ENCODE measurements at places on chromosomes 5 and 9.

- no peak for DNase-seq
Measured at GRCh38 chr9:114287001-114287762, 35.7 kb upstream of the ORM1 start.

DNA sequence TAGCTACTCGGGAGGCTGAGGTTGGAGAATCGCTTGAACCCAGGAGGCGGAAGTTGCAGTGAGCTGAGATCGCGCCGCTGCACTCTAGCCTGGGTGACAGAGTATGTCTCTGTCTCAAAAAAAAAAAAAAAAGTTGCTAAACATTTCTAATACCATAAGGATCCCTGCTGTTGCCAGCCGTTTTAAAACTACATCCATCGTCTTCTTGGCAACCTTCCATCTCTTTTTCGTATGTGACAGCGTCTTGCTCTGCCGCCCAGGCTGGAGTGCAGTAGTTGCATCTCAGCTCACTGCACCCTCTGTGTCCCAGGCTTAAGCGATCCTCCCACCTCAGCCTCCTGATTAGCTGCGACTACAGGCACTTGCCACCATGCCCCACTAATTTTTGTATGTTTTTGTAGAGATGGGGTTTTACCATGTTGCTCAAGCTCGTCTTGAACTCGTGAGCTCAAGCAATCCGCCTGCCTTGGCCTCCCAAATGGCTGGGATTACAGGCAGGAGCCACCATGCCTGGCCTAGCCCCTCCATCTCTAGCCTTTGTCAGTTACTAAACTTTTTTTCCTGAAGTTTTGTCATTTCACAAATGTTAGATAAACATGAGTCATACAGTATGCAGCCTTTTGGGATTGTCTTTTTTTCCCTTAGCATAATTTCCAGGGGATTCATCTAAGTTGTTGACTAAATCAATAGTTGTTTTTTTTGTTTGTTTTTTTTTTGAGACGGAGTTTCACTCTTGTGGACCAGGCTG lies 13.5 kb downstream of the NSD1 start:
- DNase-seq: no peak

- no peak for DNase-seq
Measured at GRCh38 chr9:26746357-26747072, 146.1 kb downstream of the CAAP1 start.

DNA sequence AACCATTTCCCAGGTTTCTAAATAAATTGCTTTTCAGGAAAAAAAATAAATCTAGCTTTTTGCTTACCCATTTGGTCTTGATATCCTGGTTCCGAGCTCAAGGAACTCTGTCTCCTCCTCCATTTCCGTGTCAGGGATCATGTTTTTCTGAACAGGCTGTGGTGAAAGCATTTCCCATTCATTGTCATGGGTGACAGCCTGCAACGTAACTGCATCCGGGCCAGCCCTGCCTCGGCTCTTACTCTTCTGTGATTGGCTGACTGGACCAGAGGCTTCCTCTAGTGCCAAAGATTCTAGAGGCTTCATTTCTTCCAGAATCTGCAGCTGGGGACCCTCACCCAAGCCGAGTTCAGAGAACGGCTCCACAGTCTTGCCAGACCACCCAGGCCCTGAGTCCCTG lies 61.0 kb upstream of the PCA3 start:
- no peak for DNase-seq

DNA sequence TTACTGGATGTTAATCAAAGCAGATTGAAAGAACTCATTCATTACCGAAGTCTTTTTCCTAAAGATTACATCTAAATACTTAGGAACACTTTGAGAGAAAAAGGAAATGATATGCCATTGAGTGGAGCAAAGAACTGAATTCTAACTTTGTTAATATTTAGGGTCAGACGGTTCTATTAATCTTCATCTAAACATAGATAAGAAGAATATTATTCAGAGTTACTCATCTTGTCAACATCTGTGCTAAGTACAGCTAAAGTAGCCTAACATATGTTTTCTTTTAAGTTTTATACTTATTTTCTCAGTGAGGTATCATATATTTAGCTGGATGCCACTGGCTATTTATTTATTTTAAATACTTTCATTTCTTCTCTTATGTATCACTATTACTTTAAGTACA lies 1763.7 kb downstream of the EFNA5 start:
- no peak for DNase-seq

DNA sequence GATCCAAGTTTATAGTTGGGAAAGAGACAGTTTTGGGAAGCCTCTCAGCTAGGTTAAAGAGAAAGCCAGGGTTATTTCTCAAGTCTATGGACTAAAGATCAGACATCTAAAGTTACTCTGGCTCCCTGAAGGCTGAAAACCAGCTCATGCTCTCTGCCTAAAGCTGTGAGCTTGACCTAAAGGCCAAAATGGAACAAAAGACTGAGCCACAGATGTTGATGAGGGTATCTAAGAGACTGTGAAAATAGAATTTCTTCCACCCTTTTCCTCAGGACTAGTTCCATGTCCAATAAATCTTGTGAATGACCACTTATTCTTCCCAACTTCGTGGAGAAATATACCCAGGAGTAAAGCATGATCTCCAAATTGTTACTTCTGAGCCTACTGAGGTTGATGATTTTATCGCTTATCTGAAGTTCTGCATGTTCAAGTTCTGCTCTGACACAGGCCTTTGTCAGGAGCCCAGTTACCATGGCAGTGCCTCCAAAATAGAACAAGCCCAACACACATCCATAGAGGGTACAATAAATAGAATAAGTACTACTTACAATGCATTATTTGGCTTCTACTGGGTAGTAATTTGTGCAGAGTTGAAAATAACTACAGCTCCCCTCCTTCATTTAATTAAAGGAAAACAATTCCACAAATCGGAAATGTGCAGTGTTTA lies 373.6 kb downstream of the NTRK2 start:
- no peak for DNase-seq

GRCh38 chr9:90092508-90092907 lies 487.7 kb downstream of the GADD45G start:
- no peak for DNase-seq

DNA sequence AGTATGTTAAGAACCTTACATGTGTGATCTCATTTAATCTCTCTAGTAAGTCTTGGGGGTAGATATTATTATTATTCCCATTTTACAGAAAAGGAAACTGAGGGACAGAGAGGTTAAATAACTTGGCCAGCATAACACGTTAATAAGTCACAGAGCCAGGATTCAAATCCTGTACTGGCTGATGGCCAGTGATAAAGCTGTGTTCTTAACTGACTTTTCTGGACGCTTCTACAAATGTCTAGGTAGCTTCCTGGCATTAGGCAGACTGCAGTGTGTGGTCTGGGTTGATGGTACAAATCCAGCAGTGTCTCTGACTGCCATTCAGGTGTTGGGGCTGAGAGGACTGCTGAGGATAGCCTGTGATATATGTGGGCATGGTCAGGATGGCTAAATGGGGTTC lies 125.8 kb upstream of the CXCL14 start:
- DNase-seq: no peak

DNA sequence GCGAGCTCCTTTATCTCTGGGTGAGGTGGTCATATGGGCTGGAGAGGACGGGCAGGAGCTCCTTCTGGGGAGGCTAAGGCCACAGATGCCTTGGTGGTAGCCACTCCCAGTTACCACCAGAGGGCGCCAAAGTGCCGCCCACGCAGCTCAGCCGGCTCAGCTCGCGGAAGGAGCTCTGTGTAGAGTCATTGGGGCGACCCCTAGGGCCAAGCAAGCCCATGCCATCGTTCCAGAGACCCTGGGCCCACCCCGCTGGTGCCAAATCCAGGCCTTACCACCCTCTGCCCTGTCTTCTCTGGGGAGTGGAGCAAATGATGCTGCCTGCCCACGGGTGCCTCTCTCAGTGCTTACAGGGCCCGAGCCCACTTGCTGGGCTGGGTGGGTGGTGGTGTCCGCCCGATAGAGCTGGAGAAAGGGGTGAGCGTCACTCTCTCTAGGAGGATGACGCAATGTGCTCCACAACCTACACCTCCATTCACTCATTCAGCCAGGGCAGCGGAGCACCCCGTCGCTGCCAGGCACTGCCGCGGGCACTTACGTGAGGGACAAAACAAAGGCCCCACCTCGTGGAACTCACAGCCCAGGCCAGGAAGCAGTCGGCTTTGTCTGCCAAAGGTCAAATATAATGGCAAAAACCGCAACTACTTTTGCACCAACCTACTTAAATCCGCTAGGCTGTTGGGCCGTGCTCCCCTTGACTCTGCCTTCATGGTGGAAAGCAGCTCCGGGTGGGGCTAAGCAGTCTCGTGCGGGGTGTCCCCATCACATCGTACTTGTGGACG lies 13.8 kb downstream of the TSPAN17 start:
- peak; percentile 89 for DNase-seq

DNA sequence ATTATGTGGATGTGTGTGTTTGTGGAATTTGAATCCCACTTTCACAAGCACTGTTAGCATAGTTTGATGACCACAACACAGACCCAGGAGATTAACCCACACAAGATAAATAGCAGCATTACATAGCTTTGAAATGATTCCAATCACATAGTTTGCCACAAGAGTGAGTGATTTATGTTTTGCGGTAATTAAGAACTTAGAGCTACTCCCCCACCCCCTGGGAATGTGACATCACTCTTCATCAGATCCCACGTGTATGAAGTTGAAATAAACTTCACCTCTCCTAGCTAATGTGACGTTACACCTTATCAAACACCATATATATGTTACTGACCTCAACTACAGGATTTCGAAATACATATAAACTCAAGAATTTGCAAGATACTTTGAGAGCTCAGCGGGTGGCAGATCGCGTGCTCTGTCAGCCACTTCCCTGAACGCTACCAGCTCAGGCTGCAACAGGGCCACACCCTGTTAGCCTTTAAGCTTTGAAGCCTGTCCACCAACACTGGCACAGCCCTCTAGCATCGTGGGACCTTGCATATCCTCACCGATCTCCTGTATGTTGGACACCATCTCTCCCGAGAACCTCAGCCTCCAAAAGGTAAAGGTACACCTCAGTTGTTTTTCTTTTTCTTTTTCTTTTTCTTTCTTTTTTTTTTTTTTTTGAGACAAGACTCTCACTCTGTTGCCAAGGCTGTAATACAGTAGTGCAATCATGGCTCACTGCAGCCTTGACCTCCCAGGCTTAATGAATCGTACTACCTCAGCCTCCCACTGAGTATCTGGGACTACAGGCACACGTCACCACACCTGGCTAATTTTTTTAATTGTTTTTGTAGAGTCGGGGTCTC lies 1.7 kb upstream of the AGTPBP1 start:
- DNase-seq: peak; percentile 77

DNA sequence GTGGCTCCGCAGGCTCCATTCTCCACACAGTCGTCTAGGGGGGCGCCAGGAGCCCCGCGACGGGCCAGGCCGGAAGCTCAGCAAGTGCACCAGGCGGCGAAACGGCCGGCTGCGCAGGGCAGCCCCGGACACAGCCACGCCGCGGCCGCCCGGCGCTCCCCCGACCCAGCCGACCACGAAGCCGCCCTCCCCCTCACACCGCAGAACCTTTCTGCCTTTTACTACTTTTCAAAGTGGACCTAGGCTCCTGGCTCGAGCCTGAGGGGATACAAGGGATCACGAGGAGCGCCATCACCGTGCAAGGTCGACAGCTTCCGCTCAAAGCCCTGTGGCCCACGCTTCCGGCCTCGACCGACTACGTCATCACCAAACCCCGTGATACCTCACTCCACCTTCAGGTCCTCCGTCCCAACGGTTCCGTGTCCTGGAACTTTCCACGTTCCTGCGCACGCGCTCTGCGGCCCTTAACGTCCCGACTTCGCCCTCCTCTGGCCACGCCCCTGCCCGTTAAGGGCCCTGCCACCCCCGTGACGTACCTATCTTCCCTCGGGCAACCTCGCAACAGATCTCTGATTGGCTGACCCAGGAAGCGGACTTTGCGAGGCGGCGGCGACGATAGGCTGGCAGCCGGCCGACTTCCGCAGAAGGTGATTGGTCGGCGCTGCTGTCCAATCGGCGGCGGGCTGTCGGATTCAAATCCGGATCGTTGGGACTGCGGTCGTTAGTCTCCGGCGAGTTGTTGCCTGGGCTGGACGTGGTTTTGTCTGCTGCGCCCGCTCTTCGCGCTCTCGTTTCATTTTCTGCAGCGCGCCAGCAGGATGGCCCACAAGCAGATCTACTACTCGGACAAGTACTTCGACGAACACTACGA lies at the start of gene CKS2:
Gene CKS2 (plus strand): TSS at position 721 of the 871 bp plus-strand sequence. CDS start 98 bp downstream, at position 819.
- peak; percentile 100 for DNase-seq

- DNase-seq: no peak
Measured at GRCh38 chr9:136014924-136015633, 53.9 kb upstream of the UBAC1 start.

DNA sequence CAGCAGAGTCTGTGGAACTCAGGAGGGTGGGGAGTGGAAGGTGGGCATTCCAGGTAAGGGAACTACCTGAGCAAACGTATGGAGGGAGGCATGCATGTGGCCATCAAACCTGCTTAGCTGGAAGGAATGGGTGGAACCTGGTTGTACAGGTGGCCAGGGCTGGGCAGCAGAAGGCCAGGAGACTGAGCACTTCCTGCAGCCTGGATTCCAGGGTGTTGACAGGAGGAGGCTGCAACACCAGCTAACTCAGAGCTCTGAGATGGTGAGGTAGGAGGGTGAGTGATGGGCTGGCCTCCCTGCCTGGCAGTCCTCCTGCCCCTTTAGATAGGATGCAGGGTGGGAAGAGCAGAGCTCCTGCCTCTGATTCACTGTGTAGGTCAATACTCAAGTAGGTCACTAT lies 92.5 kb upstream of the CPEB4 start:
- DNase-seq: no peak

- no peak for DNase-seq
Measured at GRCh38 chr9:78406933-78407332, 110.0 kb downstream of the PSAT1 start.

- peak; percentile 62 for DNase-seq
Measured at GRCh38 chr5:64632251-64632650, 58.1 kb upstream of the SHISAL2B start.

DNA sequence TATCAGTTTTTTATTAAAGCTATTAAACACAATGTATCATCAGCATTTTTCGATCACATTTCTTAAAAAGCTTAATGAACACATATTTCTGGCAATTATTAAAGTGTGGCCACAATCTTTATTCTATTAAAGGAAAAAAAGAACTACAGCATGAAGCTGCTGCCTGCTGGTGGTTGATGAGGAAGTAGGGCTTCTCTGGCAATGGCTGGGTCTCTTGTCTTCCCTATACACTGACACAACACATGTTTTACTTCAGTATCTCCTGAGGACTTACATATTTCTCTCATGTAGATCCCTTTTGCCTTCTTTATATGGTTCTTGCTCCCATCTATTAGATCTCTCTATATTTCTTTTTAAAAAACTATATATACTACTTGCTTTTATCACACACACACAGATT lies 590.7 kb downstream of the RAB3C start:
- DNase-seq: no peak

GRCh38 chr5:18050776-18051175 lies 416.5 kb downstream of the TAF11L14 start:
- DNase-seq: no peak

- DNase-seq: no peak
Measured at GRCh38 chr5:115785381-115786065, 30.9 kb downstream of the CDO1 start.

DNA sequence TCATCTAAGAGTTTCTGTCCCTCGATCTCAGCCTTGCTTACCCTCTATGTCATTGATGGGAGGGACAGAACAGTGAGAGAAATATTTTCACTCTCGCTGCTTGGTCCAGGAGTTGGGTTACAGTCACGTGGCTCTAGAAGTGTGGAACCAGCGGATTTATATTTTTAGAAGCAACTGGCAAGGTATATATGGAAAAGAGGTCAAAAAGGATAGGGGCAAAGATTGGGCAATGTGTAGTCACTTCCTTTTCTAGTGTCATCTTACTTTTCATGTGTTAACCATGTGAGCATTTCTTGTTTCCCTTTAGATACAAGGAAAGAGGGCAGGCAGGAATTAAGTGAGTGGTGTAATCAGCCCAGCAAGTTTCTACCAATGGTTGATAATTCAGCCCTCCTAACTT lies 111.5 kb upstream of the ZNF366 start:
- peak; percentile 28 for DNase-seq
